C1 segment of cervical spinal cord (tissue), 14 donors: ENCODE measurements at places on chromosomes 6 and 20.

- DNase-seq: no peak
Observed at GRCh38 chr6:18306977-18307376, 42.6 kb upstream of the DEK start.

DNA sequence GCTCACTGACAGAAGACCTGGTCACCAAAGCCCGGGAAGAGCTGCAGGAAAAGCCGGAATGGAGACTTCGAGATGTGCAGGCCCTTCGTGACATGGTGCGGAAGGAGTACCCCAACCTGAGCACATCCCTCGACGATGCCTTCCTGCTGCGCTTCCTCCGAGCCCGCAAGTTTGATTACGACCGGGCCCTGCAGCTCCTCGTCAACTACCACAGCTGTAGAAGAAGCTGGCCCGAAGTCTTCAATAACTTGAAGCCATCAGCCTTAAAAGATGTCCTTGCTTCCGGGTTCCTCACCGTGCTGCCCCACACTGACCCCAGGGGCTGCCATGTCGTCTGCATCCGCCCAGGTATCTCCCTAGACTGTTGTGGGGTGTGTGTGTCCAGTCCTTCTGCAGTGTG, 4.4 kb downstream of the TTPAL start:
- DNase-seq: no peak

GRCh38 chr6:155473741-155474140, 18.1 kb upstream of the NOX3 start:
- DNase-seq: no peak

- DNase-seq: no peak
Observed at GRCh38 chr6:124989136-124989983, 27.1 kb downstream of the RNF217 start.

DNA sequence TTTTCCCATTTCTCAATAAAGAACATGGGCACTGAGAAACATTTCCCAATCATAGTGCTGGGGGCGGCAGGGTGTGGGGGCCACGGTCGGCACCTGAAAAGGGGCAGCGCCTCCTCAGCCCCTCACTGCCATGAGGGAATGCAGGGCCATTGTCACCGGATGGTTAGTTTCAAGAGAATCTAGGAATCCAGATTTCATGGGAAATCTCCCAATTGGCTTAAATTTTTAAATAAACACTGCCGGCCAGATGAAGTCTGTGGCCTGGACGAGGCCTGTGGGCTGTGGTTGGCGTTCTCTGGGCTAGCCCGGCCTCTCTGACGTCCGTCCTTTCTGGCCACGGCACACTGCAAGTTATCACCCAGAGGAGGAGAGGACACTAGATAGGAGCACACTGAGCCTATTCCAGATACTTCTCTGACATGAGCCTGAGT, 25.6 kb downstream of the MANBAL start:
- no peak for DNase-seq

DNA sequence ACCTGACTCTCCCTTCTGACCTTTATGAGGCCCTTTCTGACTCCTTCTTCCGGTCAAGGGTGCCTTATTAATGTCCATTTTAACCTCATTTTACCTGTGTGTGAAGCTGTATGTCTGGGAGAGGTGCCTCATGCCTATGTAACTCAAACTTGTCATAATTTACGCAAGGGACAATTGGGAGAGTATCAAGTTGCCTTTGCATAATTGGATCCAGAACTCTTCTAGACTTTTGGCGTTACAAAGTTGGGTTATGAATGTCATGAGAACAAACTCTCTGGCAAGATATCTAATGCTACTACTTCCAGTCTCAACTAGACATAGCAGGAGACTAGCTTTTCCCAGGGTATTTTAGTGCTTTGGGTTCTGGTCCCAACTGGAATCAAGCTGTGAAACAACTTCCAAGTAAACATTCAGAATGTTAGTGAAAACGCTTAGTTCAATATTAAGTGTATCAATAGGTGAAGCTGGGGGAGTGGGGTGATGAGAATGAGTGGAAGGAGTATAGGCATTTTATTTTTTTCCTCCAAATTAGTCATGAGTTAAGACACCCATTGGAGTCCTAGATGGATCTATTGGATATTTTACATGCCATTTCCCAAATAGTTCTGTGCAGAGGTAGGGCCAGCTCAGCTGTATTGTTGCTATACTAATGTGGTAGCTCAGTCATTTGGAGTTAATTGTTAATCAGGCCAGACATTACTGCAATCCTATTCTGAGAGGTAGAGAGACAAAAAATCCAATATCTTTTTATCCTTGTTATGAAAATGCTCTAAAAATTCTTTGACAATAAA, 159.9 kb downstream of the TFAP2B start:
- DNase-seq: no peak

GRCh38 chr6:83518816-83519480, 6.6 kb downstream of the PRSS35 start:
- no peak for DNase-seq

GRCh38 chr6:81063891-81064290, 688.6 kb downstream of the TENT5A start:
- DNase-seq: no peak

DNA sequence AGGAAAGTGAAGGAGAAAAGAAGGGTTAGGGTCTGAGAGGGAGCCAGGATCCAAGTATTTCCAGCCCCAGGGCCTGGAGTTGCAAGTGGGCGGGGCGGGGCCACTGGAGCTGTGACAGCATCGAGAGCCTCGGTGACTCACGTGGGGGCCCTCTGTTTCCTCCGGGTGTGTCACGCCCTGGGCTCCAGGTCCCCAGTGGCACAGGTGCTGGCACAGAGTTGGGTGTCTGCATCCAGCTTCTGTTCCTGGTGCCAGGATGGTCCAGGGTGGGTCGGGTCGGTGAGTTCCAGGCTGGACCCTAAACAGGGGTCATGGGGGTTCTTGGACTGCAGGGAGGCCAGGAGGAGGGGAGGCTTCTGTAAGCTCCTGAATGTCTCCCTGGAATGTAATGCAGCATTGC, 16.7 kb downstream of the RAET1L start:
- no peak for DNase-seq

- no peak for DNase-seq
Observed at GRCh38 chr6:46894433-46894832, 27.3 kb downstream of the ADGRF5 start.

GRCh38 chr20:22063753-22064152, 358.3 kb downstream of the PAX1 start:
- DNase-seq: no peak

- DNase-seq: no peak
Observed at GRCh38 chr6:118100717-118101116, 193.7 kb downstream of the SLC35F1 start.

GRCh38 chr6:55530931-55531330, 48.1 kb downstream of the HMGCLL1 start:
- no peak for DNase-seq

DNA sequence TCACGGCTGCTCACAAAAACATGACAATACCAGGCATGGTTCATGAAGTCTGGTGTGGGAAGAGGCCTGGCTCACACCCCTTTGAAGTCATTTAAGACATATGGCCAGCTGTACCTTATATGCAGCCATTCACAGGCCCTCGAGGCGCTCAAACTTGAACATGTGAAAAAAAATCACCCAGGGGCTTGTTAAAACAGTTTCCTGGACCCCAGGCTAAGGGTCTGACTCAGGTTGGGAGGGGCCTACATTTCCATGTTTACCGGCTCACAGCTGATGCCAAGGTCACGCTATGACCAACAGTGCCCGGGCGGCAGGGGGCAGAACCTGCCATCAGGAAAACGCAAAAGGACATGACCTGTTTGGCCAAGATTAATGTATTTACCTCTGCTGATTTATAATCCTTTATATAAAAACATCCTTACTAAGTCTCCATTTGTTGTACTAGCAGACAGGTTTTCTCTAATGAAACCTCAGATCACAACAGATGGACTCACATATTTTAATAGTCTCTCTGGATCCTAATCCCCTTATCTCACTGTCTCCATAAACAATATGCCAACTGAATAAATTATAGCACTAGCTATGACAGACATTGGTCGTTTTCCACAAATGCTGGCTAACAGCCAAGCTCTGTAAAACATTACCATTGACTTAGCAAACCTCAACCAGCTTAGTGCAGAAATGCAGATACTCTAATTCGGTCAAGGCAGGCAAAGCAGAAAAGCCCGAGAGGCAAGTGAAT, 19.9 kb downstream of the EZR start:
- no peak for DNase-seq

GRCh38 chr6:135192256-135193174, 11.4 kb downstream of the MYB start:
- no peak for DNase-seq

DNA sequence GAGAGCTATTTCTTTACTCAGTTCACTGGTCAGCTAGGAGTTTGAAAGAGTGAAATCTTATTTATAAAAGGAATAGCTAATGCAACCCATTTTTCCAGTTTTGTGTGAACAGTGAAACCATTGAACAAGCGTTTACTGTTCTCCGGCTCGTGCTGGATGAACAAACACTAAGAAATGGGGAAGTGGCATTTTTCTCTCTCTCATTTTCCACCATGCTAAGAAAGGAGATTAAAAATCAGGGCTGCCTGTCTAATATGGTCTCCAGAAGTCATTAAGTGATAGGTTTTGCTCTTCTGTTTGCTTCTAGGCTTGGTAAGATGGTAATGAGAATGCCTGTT, 774 bp upstream of the SFT2D1 start:
- no peak for DNase-seq

DNA sequence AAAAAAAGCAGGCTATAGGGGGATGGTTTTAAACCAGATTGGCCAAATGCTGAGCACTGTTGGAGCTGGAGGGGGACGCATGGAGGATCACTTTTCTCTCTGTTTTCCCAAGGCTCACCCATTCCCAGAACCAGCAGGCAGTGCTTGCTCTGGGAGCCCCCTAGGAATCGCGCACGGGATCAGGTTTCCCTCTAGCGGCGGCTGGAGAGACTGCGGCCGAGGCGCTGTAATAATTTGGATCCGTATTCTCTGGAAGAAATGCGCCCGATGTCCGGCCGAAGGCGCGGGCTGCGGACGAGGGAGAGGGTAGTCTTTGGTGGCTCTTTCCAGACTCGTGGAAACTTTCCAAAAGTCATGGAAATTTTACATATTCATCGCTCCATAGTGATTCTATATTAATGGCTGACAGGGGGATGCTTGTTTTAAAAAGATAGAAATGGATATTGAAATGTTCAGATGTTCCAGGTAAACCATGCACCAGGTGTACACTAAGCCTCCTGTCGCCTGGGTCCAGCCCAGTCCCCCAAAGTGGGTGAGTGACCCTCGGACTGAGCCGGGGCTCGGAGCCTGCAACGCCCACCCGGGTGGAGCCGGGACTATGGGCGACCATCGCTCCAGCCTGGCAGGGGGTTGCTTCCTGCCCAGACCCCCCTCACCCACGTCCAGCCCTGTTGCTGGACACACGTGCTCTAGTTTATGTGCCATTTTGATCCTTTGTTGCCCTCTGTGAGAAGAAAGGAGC, 78.7 kb upstream of the PHACTR3 start:
- DNase-seq: no peak

DNA sequence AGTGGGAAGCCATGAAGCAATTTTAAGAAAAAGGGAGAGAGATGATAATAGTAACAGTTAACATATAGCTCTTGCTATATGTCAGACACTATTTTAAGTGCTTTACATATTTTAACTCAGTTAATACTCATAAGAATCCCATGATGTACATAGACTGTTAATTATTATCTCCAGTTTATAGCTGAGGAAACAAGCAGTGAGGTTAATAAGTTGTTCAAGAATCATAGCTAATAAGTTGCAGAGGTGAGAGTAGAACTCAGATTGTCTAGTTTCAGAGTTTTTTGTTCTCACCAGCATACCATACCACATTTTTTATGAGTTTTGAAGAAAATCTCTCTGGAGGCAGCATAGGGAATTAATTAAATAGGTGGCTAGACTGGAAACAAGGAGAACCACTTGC, 144.6 kb upstream of the MMS22L start:
- DNase-seq: no peak

GRCh38 chr20:58129721-58130151, 98.7 kb downstream of the ANKRD60 start:
- no peak for DNase-seq

DNA sequence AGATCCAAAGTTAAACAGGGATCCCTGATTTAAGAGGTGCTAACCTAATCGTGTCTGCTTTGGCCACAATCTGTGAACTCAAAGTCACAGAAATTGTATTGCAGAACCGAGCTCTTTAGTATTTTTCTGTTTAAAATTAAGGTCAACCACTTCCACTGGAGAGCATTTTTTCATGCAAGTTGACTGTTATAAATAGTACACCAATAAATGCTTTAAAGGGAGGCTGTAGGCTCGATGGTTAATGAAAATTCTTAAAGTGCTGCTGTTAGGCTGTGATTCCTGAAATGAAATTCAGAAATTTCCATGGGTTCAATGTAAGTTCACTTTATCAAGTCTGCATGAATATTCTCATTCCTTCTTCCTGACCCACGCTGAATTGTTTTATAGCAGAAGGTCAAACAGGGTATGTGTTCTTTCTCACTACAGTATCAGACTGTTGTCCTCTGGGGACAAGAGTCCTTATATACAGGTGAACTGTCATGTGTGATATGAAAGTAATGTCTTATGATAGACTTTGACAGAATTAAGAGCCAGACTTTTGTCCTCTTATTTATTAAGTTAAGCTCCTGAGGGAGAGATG, 92.5 kb upstream of the HDGFL1 start:
- no peak for DNase-seq

DNA sequence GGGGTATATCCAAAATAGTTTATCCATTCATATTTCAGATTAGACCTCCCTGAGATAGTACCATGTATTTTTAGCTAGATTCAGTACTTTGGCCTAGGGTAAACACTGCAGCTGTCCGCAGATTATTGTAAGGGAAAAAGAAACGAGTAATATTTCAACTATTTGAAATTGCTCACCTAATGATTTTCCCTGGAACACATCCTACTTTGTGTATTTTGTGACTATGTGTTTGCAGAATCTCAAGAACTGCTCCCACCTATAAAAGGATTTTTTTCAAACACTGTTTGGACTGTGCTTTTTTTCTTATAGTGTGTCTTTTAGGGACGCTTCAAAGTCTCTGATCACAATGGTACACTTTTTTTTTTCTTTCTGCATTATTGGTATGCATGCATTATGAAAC, 42.3 kb downstream of the RGS17 start:
- DNase-seq: no peak
